Stimulated activated CD8-positive, alpha-beta memory T cell treated with anti-CD3 and anti-CD28 coated beads, Interleukin-4, amount 100 ng/mL, for 1 hour (primary cell): ENCODE measurements at places on chromosomes 5 and 9.

DNA sequence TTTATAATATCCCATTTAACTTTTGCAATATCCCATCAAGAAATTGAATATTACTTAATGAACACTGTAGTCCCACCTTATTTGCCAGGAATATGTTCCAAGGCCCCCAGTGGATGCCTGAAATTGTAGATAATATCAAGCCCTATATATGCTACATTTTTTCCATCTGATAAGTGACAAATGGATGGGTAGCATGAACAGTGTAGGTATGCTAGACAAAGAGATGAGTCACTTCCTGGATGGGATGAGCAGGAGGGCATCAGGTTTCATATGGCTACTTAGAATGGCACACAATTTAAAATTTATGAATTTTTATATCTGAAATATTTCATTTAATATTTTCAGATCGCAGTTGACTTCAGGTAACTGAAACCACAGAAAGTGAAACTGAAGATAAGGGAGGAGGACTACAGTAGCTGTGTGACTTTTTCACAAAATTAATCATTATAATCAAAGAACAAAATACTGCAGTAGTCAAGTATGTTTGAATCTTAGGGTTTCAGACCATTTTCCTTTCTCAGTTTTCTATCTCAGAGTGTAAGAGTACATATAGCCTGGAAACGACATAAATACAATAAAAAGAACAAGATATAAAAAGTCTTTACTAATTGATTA, 636.4 kb upstream of the ARRDC3 start:
- no peak for DNase-seq

GRCh38 chr9:107674721-107675277, 185.2 kb upstream of the KLF4 start:
- no peak for DNase-seq

DNA sequence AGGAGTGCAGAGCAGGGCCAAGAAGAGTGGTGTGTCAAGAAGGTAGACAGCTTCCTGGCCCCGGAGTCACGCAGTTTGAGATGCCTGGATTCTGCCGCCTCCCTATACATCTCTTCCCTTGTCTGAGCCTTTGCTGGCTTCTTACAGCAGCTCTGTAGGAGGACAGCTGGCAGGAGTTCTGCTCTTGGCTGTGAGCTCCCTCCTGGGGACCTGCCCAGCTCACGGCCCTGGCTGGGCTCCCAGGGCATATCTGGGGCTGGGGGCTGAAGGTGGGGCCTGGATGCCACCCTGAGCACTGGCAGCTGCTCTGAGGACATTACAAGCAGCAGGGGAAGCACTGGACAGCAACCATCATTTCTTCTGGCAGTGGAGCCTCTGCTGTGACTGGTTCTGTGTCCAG, 786 bp upstream of the TSSK1B start:
- no peak for DNase-seq

DNA sequence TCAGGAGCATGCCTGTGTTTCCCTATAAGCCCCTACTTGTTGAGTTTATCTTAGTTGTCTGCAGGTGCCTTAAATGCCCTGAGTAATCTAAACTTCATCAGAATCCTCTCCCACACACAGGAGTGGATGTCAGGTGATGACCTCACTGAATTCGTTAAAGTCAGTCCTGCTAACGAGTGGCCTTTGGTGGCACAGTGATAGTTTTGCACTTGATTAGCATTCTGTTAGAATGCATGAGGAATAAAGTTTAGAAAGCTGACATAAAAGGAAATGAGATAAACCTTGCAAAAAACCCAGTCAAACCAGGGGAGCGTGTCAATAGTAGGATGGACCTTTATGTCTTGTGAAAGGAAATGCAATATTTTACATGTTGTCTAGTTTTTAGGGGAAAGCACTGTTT, 4.5 kb downstream of the TRIM32 start:
- no peak for DNase-seq

GRCh38 chr9:93829271-93830011, 125.7 kb downstream of the BARX1 start:
- no peak for DNase-seq

DNA sequence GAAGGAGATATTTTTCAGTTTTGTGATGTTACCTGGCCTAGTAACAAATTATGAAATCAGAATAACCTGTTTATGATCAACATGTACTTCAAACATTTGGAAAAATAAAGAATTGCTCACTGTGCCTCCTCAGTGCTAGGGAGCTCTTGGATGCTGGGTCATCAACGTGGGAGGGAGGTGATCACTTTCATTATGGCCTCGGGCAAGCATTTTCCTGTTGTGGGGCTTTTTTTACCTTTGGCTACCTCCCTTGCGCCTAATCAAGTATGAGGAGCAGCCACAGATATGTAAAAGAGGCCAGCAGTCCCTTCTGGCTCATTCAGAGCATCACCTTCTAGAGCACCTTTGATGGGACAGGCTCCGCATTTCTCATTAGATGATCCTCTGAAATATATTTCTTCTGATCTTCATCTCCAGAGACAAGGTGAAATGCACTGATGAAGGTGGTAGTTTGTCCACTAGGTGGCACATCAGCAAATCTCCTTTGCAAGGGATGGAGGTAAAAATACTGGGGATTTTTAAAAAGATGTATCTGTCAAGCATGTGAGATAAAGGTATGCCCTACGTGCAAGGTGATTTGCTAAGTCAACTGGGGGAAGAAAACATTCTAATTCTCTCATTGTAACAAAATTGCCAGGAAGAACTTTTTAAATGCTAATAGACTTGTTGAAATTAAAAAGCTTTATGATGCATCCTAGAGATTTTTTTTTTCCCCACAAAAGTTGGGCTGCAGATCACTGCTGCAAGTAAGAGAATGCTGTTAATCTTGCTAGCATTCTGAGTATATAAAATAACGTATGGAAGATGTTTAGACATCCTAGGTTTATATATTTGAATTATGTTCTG, 218.2 kb downstream of the MAST4 start:
- DNase-seq: no peak

- DNase-seq: no peak
These were observed 367 bp upstream of the SHC3 start for GRCh38 chr9:89178830-89179539.

GRCh38 chr5:150465927-150466326, 16.4 kb upstream of the RPS14 start:
- DNase-seq: no peak

DNA sequence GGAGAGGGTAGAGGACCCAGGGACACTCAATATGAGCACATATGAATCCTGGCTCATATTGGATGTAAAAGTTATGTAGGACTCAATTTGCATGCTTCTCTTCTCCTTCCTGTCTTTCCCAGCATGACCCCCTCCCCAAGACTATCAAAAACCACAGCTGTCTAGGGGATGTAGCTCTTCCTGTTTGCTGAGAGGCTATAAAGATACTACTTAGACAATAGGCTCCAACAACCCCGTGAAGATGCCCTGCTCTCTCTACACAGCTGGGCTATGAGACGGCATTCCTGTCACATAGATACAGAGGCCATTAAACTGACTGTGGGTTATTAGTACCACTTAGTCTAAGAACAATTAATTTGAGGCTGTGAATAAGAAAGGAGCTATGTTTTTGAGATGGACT, 56.5 kb upstream of the PCSK1 start:
- no peak for DNase-seq

GRCh38 chr5:95591490-95591901, 28.4 kb upstream of the GPR150 start:
- no peak for DNase-seq

DNA sequence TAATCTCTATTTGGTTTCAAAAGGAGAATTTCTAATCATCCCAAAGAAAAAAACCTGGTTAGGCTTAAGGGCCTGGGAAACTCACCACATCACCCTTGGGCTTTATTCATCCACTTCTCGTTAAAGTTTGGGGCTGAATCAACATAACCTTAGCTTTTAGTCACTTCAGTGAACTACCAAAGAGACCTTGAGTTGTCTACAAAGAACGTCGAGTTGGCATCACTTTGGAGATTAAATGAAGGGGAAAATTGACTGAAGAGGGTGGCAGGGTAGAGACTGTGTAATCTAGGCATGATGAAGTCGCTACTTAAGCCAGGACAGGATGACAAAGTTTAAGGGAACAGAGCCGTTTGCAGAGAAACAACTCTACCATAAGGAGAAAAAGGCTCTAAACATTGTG, 341.4 kb downstream of the RAB3C start:
- no peak for DNase-seq

DNA sequence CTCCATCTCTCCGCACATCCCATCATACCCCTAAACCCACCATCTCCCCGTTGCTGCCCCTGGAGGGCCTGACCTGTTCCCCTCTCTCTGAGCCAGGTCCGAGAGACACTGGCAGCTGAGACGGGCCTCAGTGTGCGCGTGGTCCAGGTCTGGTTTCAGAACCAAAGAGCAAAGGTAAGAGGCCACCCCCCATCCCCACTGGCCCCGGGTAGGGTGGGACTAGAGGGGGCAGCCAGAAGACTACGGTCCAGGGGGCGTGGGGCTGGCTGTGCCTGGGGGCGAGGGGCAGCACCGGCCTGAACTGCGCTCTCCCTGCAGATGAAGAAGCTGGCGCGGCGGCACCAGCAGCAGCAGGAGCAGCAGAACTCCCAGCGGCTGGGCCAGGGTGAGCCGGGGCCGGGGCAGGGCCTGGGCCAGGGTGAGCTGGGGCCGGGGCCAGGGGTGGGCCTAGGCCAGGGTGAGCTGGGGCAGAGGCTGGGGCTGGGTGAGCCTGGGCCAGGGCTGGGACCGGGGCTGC, 79.8 kb downstream of the LMX1B start:
- no peak for DNase-seq

- DNase-seq: no peak
These were observed 13.8 kb downstream of the DNAH5 start for GRCh38 chr5:13930541-13931171.

DNA sequence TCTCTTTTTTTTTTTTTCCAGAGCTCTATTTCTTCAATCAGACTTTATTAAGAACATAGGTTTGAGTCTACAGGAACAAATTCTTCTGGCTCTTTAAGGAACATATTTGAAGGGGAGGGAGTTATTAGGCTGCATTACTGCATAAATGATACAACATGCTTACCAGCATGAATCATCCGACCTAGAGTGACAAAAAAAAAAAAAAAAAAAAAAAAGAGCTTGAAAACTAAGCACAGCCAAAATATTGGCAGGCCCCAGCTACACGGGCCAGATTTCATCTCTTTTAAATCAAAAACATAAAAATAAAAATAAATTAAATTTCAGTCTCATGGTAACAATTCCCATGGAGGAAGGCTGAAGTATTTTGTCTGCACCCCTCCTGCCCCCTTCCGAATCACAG, 26.3 kb downstream of the MSX2 start:
- DNase-seq: no peak

GRCh38 chr5:19615661-19616060, 372.3 kb downstream of the CDH18 start:
- no peak for DNase-seq

GRCh38 chr9:116964258-116964657, 277.2 kb downstream of the TRIM32 start:
- no peak for DNase-seq

DNA sequence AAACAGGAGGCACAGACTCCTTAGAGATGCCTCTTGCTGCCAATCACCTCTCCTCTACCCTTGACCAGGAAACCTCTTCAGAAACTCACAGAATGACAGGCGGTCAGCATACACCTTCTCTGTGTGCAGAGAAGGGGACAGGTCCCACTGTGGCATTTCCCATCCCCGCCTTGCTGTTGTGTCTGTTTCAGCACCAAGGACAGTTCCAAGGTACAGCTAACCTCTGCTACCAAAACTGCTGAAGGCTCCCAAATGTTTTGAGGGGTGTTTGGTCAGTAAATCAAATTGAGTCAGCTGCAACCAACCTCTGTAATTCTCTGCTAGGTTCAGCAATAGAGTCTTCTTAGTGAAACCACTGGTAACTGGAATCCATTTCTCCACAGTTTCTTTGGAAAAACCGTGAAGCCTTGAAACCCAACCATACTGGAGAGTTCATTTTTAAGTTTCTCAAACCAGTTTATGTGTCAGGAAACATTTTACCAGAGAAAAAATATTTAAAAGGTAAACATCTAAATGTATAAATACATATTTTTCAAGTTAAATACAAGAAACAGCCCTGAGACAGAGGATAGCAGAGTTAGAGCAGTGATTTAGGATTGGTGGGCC, 122.0 kb downstream of the DRD1 start:
- no peak for DNase-seq

- DNase-seq: no peak
These were observed 218.5 kb downstream of the PLK2 start for GRCh38 chr5:58241389-58241788.

DNA sequence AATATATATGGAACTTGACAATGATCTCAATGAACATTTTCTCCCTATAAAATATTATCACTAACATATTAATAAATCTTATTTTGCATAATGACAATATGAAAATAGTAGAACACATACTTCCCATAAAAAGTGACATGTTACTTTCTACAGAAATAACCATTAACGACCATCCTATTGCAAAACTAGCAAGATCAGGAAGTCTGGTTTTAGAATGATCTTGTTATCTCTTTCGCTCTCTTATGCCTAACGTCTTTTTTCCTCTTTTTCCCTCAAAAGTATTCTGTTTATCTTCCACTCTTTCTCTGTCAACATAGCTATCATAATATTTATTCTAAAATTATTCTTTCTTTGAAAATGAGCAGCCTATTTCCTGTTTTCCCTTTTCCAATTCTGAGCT, 21.6 kb upstream of the C5orf46 start:
- no peak for DNase-seq

GRCh38 chr9:107739601-107740082, 250.1 kb upstream of the KLF4 start:
- no peak for DNase-seq

GRCh38 chr9:16974436-16974835, 104.0 kb upstream of the BNC2 start:
- no peak for DNase-seq

GRCh38 chr5:167485061-167485774, 806.2 kb upstream of the WWC1 start:
- DNase-seq: no peak

DNA sequence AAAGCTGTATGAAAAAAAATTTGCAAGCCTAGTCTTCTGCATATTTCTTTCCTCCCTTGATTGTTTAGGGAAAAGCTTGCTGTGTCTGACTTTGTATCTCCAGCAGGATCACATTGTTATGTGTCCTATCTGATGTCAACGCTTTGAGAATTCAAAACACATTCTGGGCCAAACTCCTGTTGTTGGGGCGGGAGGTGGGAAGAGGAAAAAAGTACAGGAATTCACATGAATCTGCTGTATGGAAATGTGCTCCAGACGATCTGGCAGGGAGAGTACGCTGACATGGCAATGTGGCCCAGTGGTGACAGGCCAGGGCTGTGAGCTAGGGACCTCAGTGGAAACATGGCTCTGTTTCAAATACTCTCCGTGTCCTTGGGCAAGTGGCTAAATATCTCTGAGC, 87.4 kb upstream of the GNA14 start:
- DNase-seq: no peak

DNA sequence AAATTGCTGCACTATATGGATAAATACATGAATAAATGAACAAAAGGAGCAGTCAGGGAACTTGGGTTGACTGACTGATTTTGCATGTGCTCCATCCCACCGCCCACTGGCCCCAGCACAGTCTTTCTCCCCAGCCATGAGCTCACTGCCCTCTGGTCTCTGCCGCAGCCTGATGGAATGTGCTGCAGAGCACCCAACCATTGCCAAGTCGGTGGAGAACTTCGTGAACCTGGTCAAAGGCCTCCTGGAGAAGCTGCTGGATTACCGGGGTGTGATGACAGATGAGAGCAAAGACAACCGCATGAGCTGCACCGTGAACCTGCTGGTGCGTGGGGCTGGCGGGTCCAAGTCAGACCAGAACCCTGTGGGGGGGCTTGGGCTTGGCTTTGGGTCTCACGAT, 53.9 kb upstream of the INSYN2B start:
- no peak for DNase-seq
